RKO (cell line): ENCODE measurements at places on chromosomes 1 and 21.

- DNase-seq: no peak
These were observed 38.5 kb downstream of the ABCD3 start for GRCh38 chr1:94456736-94457135.

GRCh38 chr21:27277110-27277509 is 310.2 kb upstream of the ADAMTS5 start:
- no peak for DNase-seq

GRCh38 chr1:214452152-214452784 is 99.1 kb downstream of the PTPN14 start:
- DNase-seq: no peak

DNA sequence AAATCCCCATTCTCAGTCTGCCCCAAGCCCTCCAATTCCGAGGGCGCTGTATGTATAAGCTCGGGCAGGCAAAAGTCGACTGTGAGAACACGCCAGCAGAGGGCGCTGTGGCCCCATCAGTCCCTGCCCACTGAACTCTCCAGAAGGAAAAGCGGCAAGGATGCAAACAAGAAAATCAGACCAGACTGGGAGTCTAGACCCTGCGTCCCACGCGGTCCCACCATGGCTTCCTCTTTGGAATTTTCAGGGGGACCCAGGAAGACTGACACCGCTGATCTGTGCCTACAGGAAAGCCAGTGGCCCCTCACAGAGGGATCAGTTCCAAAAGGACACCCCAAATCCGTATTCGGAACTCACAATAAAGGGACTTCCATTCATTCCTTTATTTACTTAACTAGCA is 19.5 kb downstream of the TEX35 start:
- peak; percentile 81 for DNase-seq

GRCh38 chr21:44377201-44377921 is 23.9 kb downstream of the TRPM2 start:
- DNase-seq: no peak
